ENCODE measurements at places on chromosomes 1 and 21.

DNA sequence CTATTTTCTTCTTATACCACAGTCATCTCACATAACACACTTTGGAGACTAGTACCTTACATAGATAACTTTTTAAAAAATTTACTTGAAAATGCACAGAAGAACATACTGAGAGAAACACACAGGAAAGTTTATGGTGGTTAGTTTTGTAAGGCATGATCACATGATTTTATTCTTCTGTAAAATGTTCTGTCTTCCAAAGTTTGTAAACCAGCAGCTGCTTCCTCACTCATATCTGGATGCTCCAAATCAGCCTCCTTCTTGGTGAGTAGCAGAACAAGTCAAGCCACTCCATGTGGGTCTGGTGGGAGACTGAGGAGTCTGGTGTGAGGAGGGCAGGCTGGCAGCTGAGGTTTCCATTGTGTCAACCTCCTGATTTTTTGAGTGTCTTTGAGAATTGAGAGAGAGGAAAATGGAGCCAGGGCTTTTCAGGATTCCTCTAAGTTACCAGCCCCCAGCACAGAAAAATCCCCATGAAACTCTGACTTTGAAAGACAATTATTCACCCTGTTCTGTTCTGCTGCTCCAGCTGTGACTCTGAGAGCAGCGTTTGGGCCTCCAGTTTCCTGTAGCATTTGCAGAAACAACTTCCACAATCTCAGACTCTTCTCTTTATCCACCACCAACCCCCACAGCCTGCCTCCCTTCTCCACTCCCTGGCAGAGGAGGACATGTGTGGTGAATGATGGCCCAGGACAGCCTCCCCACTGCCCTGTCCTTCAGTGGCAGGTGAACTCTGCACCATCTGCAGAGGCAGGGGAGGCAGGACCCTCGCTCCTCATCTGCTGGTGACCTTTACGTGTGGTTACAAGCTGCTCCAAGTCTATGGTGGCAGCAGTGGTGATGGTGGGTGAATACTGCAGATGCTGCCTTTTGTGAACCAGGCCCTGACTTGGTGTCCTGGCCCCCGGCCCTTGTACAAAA is 82.3 kb downstream of the FCRL5 start:
- DNase-seq: no peak

DNA sequence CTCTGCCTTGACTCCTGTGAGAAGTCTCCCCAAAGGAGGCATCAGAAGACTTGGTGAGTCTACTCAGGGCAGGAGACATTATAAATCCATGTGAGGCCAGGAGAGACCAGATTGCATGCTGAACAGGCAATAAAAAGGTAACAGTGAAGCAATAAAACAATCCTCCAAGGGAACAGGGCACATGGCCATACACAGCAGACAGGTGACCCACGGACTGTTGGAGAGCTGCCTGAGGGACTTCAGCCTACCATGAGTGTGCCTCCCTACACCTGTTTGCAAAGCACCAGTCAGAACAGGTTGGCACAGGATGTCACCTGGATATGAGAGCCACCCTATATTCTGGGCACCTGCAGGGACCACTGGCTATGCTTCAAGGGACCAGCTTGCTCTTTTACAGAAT is 67.6 kb downstream of the MAB21L3 start:
- peak; percentile 90 for DNase-seq

- no peak for DNase-seq
Measured at GRCh38 chr1:44688760-44689446, 14.4 kb downstream of the ARMH1 start.

DNA sequence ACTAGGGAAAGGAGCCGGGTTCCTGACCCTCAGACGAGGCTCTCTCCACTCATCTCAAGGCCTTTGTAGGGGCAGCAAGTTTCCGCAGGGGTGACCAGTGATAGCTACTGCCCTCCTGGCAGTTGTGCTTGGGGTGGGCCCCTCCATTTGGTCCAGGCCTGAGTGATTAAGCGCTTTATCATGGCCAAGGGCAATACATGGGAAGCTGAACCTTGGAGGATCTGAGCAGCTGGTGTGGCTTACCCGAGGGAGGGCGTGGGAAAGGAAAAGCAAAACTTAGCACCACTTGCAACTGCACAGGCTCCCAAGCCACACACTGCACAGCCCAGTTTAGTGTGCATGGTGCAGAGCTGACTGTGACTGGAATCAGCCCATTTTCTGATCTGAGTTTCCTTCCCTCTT is 47.8 kb downstream of the GADD45A start:
- DNase-seq: no peak

- peak; percentile 60 for DNase-seq
Measured at GRCh38 chr1:45403298-45403697, 63.1 kb upstream of the MUTYH start.

- no peak for DNase-seq
Measured at GRCh38 chr21:40803101-40803500, 43.9 kb downstream of the DSCAM start.
